ENCODE measurements at places on chromosomes 2 and 18.

- no peak for DNase-seq
These were observed 14.8 kb upstream of the PARD3B start for GRCh38 chr2:204530464-204530805.

DNA sequence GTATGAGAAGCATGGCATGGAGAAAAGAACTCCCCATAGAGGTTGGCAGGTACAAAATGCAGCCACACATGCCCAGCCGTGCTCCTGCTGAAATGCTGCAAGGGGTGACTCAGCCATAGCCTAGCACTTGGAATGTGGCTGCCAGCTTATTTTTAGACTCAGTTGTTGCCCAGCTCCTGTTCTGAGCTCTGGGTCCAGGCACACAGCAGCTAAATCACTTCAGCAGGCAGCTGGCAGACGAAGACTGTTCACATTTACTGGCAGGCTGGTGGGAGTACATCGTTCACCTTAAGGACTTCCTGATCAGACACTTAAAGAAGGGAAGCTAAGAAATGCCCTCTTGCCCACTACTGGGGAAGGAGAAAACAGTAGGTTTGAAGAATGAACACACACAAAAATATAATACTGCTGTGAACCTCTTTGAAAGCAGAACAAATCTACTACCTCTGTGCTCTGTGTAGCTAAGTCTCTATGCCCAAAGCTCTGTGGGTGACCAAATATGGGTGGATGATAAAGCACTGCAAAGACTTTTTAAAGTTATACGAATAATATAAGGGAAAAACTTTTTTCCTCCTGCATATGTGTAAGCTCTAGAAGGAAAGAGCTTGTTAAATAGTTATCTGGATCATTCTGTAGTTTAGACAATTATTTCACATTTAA, 146.1 kb downstream of the LNPK start:
- peak; percentile 66 for DNase-seq

- no peak for DNase-seq
These were observed 267.2 kb downstream of the SH3BP4 start for GRCh38 chr2:235219048-235219447.

DNA sequence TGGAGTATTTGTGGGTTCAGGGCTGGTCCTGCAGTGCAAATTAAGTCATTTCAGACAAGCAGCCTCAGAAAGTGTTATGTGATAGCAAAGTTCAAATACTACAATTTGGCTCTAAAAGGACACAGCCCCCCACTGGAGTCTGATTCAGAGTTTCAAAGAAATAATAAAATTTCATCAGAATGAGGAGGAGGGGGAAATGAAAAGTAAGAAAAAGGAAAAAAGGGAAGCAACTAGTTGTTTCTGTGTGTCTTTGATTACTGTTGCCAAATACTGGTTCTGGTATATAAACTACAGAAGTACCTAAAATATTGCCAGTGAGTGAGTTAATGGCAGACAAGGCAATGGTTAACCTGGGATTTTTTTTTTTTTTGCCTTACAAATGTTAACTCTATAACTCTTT, 773.9 kb downstream of the BCL11A start:
- no peak for DNase-seq

GRCh38 chr18:79121746-79122474, 52.7 kb downstream of the ATP9B start:
- DNase-seq, result no peak

All from ELR (cell line).